ENCODE measurements at places on chromosomes 3 and 15. TPM values are rescaled to one million over a fixed set of nuclear protein-coding genes. Genes with fewer than 3 reads are reported as not detected.

Gene ROPN1
- total RNA-seq: 3.0 TPM

Gene WDR53
- total RNA-seq: 14.0 TPM

Gene SV2B
- total RNA-seq: 0.08 TPM

Gene UTS2B
- total RNA-seq: not detected

Gene OTOL1
- not detected for total RNA-seq

Gene CNTN3
- 1.3 TPM for total RNA-seq

Gene C3orf52
- 5.1 TPM for total RNA-seq

Gene SOX2
- 11.0 TPM for total RNA-seq

Gene REC114
- not detected for total RNA-seq

Gene CAMKV
- not detected for total RNA-seq

Gene ZNF620
- total RNA-seq: 1.8 TPM

Gene MME
- 9.4 TPM for total RNA-seq

Gene C3orf85
- not detected for total RNA-seq

Gene CCDC54
- not detected for total RNA-seq

Gene SNX33
- 9.1 TPM for total RNA-seq

Gene GOLGA6B
- not detected for total RNA-seq

Gene PLA2G4D
- total RNA-seq: not detected

Gene CCDC174
- total RNA-seq: 21.8 TPM

Gene CPN2
- total RNA-seq: not detected

Gene GRAMD2A
- total RNA-seq: not detected

Gene UNC13C
- total RNA-seq: 0.03 TPM

Gene RTP3
- 0.08 TPM for total RNA-seq

Gene AMOTL2
- 230 TPM for total RNA-seq

Gene DPPA2
- total RNA-seq: 0.64 TPM

Gene RFTN1
- 5.2 TPM for total RNA-seq

Gene MCTP2
- 5.8 TPM for total RNA-seq

Gene SYNPR
- total RNA-seq: not detected

Gene FAM43A
- 26.0 TPM for total RNA-seq

All from A375 (cell line).